T-helper 22 cell (primary cell): ENCODE measurements at places on chromosomes 6 and 20.

GRCh38 chr6:54874349-54875048 is 27.9 kb downstream of the FAM83B start:
- DNase-seq, result no peak

GRCh38 chr6:40904583-40905194 is 134.3 kb downstream of the UNC5CL start:
- DNase-seq, result no peak

GRCh38 chr6:57072108-57072507 is 17.9 kb upstream of the ZNF451 start:
- DNase-seq, result no peak

- DNase-seq, result no peak
These were observed 11.5 kb upstream of the CCDC170 start for GRCh38 chr6:151482290-151482689.

DNA sequence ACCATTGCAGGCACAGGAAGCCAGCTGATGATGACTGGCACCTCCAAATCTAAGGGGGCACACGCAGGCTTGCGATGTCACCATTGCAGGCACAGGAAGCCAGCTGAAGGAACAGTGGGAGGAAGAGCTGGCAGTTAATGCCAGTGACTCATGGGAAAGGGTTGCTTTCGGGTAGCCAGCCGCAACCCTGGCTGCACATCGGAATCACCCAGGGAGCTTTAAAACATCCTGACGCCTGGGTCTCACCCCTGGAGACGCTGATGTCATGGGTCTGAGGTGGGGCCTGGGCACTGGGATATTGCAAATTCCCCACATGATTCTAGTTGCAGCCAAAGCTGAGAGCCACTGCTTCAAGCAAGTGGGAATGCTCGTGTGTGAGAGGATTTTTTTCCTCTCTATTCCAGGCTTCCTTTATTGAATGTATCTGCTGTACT is 16.1 kb upstream of the CCN6 start:
- DNase-seq, result no peak

DNA sequence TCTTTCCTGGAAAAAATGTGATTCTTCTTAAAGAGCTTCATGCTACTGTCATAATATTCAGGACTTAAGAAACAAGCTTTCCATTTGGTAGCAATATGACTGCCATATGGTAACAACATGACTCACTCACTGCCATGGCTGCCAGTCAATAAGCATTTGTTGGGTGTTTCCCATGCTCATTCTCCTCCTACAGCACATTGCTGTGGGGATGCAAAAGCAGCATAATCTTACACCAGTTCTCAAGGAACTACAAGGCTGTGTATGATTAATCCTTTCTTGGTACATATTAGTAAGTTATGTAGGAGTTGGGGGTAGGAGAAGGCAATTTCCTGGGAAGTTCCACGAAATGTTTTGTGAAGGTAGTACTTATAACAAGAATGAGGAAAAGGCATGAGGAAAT is 76.7 kb downstream of the CEP162 start:
- DNase-seq, result no peak
